Stimulated activated CD8-positive, alpha-beta memory T cell treated with anti-CD3 and anti-CD28 coated beads, Interleukin-7, amount 100 ng/mL, for 48 hours (primary cell): ENCODE measurements at places on chromosomes 5 and 9.

GRCh38 chr5:149337736-149338135 is 7.6 kb upstream of the GRPEL2 start:
- no peak for DNase-seq

DNA sequence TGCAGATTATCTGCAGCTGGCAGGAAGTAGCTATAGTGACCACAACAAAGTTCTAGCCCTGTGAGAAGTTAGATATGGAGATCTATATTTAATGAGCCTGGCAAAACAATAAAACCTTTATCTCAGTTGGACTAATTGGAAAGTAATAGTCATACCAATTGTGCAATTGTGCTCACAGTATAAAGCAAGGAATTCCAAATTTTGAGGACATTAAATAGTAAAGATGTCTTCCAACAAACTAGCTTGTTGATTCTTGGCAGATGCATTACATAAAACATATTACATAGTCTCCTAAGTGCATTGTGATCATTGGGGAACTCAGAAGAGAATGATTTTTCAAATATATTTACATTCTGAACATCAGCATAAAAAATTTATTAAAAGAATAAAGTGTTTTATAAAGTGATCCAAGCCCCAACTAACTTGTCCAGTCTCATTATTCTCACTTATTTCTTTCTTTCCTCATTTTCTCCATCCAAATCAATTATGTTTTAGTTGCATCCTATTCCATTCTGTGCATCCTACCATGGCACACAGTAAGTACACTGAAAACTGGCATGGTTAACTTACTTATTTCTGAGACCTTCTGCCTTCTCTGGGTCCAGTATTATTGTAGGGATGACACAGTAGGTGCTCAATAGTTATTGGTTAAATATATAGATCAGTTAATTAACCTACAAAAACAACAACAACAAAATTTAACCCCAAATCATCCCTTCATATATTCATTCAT is 977.2 kb upstream of the NUDT12 start:
- DNase-seq, result no peak

- DNase-seq, result no peak
Observed at GRCh38 chr5:160463740-160464465, 42.2 kb downstream of the PTTG1 start.

GRCh38 chr5:76379316-76379715 is 23.8 kb upstream of the IQGAP2 start:
- DNase-seq, result no peak

DNA sequence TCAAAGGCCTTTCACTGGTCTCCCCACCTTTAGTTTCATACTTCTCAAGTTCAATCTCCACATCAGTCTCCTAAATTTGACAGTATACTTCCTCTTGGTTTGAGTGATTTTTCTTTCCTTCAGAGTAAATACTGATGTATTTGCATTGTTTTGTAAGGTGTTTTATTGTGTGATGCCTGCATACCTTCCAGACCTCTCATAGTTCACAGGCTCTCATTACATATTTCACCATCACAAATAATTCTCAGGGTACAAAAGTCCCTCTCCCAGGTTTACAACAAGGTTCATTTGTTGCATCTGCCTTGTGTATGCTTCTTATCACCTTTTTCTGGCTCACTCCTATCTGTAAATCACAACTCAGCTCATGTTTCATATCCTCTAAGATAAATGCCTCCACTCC is 22.2 kb upstream of the TUSC1 start:
- no peak for DNase-seq

GRCh38 chr9:71097671-71098070 is 23.8 kb downstream of the TRPM3 start:
- no peak for DNase-seq

GRCh38 chr5:137563646-137564397 is 64.7 kb upstream of the SPOCK1 start:
- no peak for DNase-seq
